ENCODE measurements at places on chromosomes 4 and X. TPM values are rescaled to one million over a fixed set of nuclear protein-coding genes. Genes with fewer than 3 reads are reported as not detected.

FDCSP gene
- 0.82 TPM for total RNA-seq

ADH1C gene
- 83.4 TPM for total RNA-seq

OTC gene
- total RNA-seq: not detected

ASB11 gene
- total RNA-seq: 5.3 TPM

CFAP299 gene
- total RNA-seq: 0.29 TPM

CLDN34 gene
- 0.23 TPM for total RNA-seq

P2RY8 gene
- total RNA-seq: 2.9 TPM

KLB gene
- total RNA-seq: 0.18 TPM

HERC6 gene
- 9.1 TPM for total RNA-seq

PFKFB1 gene
- 0.70 TPM for total RNA-seq

VCX gene
- not detected for total RNA-seq

NWD2 gene
- total RNA-seq: 0.06 TPM

MAGEA9B gene
- total RNA-seq: not detected

IL2 gene
- not detected for total RNA-seq

TLR10 gene
- total RNA-seq: 1.1 TPM

TXK gene
- total RNA-seq: 4.0 TPM

AFAP1 gene
- total RNA-seq: 41.2 TPM

FAM133A gene
- not detected for total RNA-seq

KLF3 gene
- 37.1 TPM for total RNA-seq

RTL5 gene
- total RNA-seq: 10.6 TPM

CRMP1 gene
- 17.0 TPM for total RNA-seq

ARHGAP6 gene
- total RNA-seq: 23.9 TPM

CISD2 gene
- total RNA-seq: 33.5 TPM

WDR19 gene
- total RNA-seq: 46.6 TPM

SYTL4 gene
- 14.3 TPM for total RNA-seq

VCX2 gene
- total RNA-seq: not detected

MAGEB16 gene
- total RNA-seq: not detected

KIF4A gene
- total RNA-seq: 7.6 TPM

KIT gene
- 15.1 TPM for total RNA-seq

REPS2 gene
- 16.2 TPM for total RNA-seq

MAPK10 gene
- total RNA-seq: 155 TPM

TRAM1L1 gene
- 9.9 TPM for total RNA-seq

MFAP3L gene
- total RNA-seq: 21.7 TPM
